ENCODE measurements at places on chromosomes 2 and 18.

- no peak for DNase-seq
These were observed 6.5 kb upstream of the TMEM182 start for GRCh38 chr2:102755284-102755683.

DNA sequence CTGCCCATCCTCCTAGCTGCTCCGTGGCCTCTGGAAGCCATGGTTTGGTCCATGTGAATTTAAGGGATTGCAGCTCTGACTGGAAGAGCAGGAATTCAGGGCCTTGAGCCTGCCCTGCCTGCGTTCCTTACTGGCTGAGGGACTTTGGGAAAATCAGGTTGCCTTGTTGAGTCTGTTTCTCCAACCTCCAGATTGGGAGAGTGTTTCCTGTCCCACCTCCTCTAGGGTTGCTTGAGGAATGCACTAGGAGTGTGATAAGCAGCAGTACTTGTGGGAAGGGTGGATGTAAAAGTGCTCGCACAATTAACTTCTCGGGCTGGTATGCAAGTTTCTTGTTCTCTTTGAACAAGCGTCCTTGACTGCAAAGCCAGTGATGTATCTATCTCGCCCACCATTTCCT lies 84.4 kb upstream of the YWHAQ start:
- no peak for DNase-seq

DNA sequence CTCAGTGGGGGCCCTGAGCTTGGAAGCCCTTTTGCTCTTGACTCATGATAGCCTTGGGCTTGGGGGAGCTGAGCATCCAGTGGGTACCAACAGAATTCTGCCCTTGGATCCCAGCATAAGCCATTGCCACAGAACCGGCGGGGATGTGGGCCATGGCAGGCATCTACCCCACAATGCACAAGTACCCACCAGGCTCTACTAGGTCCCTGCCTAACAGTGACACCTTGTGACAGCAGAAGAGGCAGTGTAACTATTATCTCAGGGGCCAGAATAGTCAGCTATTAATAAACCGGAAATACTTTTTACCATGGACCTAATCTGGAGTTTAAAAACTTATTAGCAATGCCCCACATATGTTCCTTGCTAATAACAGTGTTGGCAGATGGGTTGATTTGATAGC lies 397.2 kb downstream of the TMEM182 start:
- no peak for DNase-seq

DNA sequence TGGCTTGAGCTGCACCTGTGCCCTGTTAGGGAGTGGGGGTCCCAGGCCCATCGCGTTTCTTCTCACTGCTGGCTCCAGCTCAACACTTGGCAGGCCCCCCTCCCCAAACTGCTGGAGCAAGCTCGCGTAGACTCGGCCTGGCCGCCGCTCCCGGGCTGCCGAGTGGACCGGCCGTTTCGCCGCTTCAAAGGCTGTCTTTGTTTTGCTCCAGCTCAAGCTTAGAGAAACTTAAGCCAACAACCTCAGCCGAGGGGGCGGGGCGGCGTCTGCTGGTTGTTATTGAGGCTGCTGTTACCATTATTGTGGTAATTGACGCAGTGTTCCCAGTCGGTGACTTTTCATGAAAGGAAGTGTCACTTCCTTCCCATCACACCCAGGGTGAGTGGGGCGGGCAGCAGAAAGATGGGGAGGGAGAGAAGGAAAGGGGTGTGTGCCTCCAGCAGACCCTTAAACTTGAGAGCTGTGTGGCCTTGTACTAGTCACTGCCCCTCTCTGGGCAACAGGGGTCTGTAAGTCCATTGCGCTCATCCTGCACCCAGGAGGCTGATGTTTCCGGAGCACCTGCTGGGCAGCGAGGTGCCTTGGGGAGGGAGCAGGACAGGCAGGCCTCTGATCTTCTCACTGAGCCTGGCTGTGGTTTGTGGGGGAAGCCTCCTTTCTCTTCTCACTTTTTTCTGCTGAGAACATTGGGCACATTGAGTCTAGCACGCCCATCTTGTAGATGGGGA lies 2.1 kb downstream of the ARID5A start:
- peak; percentile 91 for DNase-seq

GRCh38 chr2:205058409-205058808 lies 513.1 kb downstream of the PARD3B start:
- DNase-seq, result no peak

DNA sequence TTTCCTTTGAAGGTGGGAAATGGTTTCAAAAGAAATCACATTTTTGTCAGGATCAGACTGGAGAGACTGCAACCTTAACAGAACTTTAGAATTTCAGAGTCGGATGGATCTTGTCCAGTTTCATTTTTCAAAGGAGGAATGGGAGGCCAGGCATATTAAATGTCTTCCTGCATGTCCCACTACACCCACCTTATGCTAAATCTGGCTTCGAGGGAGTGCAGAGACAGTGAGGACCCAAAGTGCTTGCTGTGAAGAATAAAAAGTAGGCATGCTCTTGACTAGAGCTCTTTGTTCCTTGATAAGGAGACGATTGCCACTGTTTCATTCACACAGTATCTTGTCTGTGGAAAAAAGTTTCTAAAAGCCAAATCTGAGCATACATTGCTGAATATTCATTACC lies 197.6 kb downstream of the SLC4A3 start:
- DNase-seq, result no peak

GRCh38 chr2:177466337-177467195 lies 74.0 kb downstream of the AGPS start:
- DNase-seq, result no peak

- DNase-seq, result no peak
These were observed 1.8 kb downstream of the ORC2 start for GRCh38 chr2:200961674-200962073.

DNA sequence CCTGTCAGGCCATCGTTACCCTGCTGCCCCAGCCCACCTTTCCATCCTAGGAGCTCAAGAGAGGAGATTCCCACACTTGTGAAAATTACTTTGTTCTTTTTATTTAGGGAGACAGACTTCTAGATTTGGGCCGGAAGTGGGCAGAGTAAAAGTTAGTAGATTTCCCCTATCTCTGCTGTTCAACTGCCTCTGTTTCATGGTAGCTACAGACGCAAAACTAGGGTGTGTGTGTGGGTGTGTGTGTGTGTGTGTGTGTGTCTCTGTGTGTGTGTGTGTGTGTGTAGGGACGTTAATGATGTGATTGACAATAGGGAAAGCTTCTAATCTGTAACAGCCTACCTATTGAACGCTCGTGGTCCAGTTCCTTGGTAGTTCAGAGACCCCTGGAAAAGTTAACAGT lies 438 bp downstream of the PSMA8 start:
- no peak for DNase-seq

- no peak for DNase-seq
These were observed 66.0 kb downstream of the KCTD18 start for GRCh38 chr2:200443916-200444315.

- DNase-seq, result no peak
These were observed 91.3 kb downstream of the OLA1 start for GRCh38 chr2:174157053-174157452.

GRCh38 chr2:143528021-143528420 lies 398.8 kb downstream of the ARHGAP15 start:
- DNase-seq, result no peak

GRCh38 chr18:7668392-7668791 lies 101.3 kb downstream of the PTPRM start:
- no peak for DNase-seq

DNA sequence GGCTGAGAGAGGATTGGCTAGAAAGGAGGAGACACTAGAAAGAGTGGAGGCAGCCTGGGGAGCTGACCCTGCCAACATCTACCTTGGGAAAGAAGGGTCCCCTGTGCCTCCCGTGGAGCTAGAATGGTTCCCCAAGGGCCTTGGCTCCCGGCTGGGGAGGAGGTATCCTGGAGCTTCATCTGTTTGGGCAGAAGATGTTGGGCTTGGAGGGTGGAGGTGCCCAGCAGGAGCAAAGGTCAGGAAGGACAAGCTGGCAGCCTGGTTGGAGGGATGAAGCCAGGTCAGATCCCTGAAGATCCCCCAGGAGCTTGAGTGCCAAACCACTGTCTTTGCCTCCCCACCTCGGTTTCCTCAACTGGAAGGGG lies 2.9 kb downstream of the ATP6V1B1 start:
- no peak for DNase-seq

GRCh38 chr2:231803501-231804138 lies 17.4 kb downstream of the COPS7B start:
- no peak for DNase-seq

DNA sequence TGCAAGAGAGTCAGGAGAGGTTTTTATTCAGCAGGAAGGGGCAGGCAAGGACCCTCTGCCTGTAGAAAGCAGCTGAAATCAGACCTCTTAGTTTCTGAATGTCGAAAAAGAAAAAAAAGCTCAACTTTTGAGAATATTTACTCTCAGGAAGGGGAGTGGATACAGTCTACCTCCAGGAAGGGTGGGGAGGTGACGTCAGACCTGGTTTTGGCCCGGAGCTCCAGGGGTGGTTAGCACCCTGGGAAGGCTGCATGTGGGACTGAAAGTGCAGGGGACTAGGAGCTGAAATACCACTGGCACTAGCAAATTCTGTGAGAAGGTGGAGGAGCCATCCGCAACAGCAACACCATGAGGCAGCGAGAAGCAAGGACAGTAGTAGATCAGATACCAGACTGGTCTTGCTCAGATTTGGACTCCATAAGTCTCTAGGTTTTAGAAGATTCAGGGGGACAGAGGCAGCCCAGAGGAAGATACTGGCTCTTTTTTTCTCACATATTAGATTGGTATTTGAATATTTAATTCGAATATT lies 19.8 kb downstream of the MC2R start:
- DNase-seq, result no peak

DNA sequence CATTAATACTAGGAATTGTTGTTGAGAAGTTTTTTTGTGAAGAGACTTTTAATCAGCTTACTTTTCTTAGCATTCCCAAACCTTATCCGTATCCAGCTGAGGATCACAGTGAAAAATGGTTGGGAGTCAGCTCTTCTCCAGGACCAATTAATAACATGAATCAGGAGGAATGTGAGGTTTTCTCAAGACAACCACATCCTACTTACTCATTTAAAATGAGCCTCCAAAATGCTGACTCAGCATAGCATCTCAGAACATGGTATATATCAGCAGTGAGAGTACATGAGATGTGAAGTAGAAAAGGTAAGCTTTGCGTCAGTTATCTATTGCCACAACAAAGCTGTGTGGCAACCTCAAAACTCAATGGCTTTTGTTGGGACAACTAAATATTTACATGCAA lies 140.3 kb downstream of the NRP2 start:
- DNase-seq, result no peak

DNA sequence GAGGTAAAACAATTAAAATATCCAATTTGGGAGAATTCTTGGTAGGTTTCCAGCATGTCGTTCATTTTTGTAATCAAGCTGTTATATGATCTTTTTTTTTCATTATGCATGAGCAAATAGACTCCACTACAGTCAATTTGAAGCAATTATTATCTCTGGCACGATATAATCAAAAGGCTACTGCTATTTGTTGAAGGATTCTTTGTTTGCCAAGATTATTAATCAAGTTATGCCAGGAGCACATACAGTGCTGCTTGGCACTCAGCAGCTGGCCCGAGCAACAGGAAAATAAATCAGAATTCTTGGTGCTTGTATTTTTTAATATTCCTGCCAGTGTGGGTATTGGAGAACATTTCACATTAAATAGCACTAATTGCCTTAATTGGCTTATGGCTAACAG lies 279.5 kb downstream of the RND3 start:
- no peak for DNase-seq

DNA sequence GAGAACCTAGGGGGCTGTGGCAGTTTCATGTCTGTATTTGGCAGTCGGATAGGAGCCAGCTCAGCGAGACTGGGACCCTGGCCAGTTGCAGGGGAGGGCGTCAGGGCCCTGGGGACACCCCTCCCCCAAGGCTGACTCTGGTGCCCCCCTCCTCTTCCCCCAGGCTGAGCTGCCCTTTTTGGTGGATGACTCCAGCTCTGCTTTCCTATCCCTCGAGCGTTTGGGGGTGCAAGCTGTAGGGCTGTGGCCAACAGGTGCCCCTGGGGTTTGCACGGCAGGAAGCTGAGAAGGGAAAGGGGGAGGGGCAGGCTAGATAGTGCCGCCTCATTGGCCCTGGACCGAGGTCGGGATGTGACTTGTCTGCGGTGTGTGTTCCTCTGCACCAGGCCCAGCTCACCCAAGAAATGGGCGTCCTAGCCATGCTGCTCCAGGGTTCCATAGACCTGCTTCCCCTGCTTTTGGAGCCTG lies 26.4 kb downstream of the SPEG start:
- no peak for DNase-seq

- no peak for DNase-seq
These were observed 35.8 kb downstream of the MC2R start for GRCh38 chr18:13879492-13879891.

DNA sequence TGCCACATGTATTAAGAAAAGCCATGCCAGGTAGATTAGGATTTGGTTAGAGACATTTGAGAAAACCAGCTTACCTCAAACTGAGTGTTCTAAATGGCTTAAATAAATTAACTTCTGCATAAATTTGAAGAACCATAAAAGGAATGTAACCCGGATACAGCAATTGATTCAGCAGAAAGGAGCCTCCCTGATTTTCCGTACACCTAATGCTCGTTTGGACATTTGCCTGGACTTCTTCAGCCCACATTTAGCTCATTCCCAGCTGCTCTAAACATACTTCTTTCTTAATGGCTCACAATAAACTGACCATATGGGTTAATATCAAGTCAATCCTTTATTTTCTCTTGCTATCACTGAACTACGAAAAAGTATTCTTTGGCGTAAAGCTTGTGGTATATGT lies 392.4 kb downstream of the ZNF516 start:
- no peak for DNase-seq

DNA sequence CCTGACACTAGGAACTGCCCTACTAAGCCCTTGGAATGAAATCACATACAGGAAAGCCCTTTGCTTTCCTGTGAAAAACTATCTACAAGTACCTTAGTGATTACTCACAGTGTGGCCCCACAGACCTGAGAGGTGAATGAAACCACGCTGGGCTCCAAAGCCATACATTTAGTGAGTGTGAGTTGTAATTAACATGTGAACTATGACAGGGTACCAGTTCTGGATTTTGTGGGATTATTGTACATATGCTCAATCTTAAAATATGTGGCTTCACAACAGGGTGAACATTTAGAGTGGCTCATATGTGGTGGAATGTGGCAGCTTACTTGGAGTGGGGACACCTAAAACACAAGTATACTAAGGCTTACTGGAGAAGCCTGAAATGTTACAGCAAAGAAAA lies 12.3 kb downstream of the KCTD1 start:
- DNase-seq, result no peak

DNA sequence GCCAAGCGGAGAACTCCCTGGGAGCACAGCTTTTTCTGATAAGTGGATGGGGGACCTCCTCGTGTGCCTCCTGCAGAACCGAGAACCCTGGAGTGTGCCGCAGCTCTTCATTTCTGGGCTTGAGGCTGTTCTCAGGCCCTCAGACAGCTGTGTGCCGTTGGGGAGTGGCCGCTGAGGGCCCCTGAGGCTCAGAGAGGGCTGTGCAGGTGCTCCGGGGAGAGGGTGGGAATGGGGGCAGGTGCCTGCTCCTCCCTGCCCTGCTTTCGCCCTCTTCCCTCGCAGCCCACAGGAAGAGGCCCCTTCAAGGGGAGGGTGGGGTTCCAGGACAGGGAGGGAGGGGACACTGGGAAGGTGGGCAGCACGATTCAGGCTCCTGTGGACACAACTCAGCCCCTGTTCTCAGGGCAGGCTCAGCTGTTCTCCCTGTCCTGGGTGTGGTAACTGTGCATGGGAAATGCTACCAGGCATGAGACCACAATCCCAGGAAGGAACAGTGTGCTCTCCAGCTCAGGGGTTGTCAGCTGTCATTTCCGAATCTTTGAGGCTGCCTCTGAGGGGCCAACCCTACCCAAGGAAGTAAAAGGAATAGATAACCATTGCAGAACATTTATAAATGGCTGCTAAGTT lies 11.3 kb downstream of the LCT start:
- DNase-seq, result no peak

Data from activated T-cell treated with anti-CD3 and anti-CD28 coated beads, Interleukin-2, amount 50 U/mL, for 4 hours (primary cell).